ENCODE measurements at places on chromosomes 7 and 10.
A peak's percentile ranks its signal among the peaks of the same experiment; 100 is the strongest.

DNA sequence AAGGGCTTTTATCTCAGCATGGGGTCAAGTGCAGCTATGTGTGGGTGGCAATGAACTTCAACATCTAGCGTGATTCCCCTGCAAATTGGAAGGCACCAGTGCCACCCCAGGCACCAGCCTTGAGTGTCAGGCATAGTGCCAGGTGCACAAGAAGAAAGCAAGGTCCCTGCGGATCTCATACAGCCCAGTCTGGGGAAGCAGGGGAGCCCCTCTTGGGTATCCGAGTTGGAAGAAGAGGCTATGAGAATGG, 269.0 kb downstream of the RPS24 start:
- H3K27ac ChIP-seq = peak overlapping the region; percentile 33
- no peak for DNase-seq
- peak overlapping the region; percentile 0 for H3K4me3 ChIP-seq
- no peaks in the 10 kb centered on the region for H3K36me3 ChIP-seq

DNA sequence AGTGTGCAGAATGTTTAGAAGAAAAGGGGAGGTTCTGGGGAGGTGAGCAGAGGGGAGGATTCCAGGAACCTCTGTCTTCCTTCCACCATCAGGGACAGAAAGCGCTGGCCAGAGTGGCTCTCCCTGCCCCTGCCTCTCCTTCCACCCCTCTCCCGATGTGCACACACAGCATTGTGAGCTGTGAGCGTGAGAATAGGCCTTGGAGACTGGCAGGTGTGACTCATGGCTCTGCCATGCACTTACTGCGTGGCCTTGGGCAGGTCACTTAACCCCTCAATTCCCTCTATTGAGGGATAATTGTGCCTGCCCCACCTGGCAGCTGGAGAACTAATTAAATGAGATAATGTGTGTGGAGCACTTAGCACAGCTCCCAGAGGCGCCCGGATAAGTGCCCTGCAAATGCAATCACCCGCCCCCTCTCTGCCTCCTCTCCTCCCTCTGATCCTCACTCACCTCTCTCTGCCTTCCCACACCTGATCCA, 115.4 kb downstream of the ZMIZ1 start:
- no peak overlapping the region for H3K27ac ChIP-seq
- no peaks in the 10 kb centered on the region for H3K27me3 ChIP-seq
- DNase-seq = peak; percentile 85
- no peaks in the 10 kb centered on the region for H3K36me3 ChIP-seq
- H3K4me3 ChIP-seq = no peak overlapping the region

- no peak overlapping the region for H3K4me3 ChIP-seq
- no peaks in the 10 kb centered on the region for H3K36me3 ChIP-seq
- H3K27me3 ChIP-seq = peaks cover 7% of the 10 kb centered on the region
Observed at GRCh38 chr10:92844746-92845145, 3.6 kb upstream of the EXOC6 start.

DNA sequence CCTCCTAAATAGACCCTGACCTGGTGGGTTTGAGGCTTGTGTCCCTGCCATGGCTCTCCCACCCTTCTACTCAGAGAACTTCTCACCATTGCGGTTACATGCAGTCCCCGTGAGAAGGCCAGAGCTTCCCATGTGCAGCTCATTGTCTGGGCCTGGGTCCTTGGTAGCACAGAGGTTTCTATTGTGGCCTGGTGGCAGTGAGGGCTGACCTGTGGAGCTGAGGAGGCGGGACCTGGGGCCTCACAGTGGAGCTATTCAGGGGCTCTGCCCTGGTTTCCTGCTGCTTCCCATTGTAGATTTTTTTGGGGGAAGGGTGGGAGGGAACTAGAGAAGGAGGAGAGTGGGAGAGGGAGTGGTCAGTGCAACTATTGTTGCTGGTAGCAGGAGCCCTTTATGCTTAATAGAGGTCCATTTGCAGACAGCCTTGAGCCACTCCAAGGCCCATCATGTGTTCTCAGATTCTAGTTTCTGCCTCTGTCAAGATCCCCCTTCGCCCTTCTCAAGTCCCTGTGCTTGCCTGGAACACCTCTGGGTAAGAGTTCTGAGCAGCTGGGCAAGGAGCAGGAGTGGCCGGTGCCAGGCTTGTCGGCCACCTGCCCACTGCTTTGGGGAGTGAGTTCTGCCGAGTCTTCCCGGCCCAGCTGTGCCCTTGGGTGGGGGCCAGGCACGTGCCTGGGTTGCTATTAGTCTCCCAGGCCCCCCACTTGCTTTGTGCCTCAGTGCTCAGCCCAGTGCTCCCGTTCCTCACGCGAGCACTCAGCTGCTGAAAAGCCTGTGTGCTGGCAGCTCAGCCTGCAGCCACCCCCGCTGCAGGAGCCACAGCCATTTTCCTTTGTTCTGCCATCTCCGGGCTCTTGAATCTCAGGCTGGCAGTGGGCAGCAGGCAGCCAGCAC, 10.7 kb downstream of the TSPAN14 start:
- no peaks in the 10 kb centered on the region for H3K36me3 ChIP-seq
- H3K27me3 ChIP-seq = no peaks in the 10 kb centered on the region

DNA sequence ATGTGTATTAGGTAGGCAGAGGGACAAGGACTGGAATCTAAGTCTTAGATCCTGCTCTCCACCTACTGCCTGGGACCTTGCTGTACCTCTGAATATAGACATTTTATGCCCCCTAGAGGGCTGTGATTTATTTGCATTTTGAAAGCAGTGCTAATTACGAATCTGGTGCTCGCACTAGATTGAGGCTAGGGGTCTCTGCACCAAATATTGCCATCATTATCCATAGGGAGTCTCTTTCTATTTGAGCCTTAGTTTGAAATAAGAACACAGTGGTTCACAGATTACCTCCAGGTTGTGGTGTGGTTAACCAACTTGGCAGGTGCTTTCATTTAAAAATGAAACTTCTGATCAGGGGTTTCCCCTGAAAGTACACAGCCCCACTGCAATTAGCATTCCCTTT, 41.8 kb downstream of the CNNM1 start:
- no peaks in the 10 kb centered on the region for H3K27me3 ChIP-seq
- no peak overlapping the region for H3K27ac ChIP-seq
- H3K4me1 ChIP-seq = peaks cover 6% of the 10 kb centered on the region
- no peak overlapping the region for H3K4me3 ChIP-seq
- peak; percentile 86 for DNase-seq

- no peak overlapping the region for H3K4me3 ChIP-seq
- H3K27me3 ChIP-seq = no peaks in the 10 kb centered on the region
- no peaks in the 10 kb centered on the region for H3K36me3 ChIP-seq
- H3K4me1 ChIP-seq = no peaks in the 10 kb centered on the region
Observed at GRCh38 chr10:17075533-17076359, 53.9 kb downstream of the CUBN start.

GRCh38 chr7:81924494-81924893, 154.6 kb upstream of the HGF start:
- H3K36me3 ChIP-seq = no peaks in the 10 kb centered on the region
- DNase-seq = no peak
- no peak overlapping the region for H3K27ac ChIP-seq
- no peaks in the 10 kb centered on the region for H3K4me1 ChIP-seq
- no peaks in the 10 kb centered on the region for H3K27me3 ChIP-seq

DNA sequence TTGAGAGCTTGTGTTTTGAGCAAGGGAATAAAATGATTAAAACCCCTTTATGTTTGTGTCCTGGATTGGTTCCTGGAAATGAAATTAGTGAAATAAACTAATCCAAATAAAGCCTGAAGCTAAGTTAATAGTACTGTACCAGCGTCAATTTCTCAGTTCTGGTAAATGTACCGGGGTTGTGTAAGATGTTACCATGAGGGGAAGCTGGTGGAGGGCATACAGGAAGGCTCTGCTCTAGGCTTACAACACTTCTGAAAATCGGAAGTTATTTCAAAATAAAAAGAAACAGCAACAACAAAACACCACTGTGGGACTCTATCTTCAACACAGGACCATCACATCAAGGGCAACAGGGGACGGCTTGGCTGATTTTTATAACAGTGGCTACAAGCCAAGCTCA, 257.0 kb downstream of the CREB5 start:
- H3K27me3 ChIP-seq = no peaks in the 10 kb centered on the region
- no peak for DNase-seq
- no peaks in the 10 kb centered on the region for H3K36me3 ChIP-seq
- H3K4me3 ChIP-seq = no peak overlapping the region
- H3K4me1 ChIP-seq = peaks cover 2% of the 10 kb centered on the region
- H3K27ac ChIP-seq = no peak overlapping the region

DNA sequence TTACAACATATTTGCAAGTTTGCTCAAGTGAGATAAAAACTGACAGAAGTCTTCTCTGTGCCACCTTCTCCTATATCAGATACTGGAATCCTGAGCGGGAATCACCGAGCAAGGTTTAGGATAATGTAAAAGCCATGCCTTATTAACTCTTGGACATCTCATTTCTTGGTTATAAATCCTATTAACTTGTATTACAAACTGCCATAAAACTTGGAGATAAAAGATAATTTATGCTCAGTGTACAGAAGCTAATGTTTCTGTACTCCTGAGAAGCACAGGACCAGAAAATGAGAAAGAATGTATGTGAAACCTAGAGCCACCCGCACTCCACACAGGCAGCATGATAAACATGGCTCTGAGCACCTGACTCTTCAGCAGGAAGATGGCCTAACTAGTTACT, 181.2 kb upstream of the NOBOX start:
- H3K36me3 ChIP-seq = no peaks in the 10 kb centered on the region
- H3K4me3 ChIP-seq = no peak overlapping the region
- no peaks in the 10 kb centered on the region for H3K4me1 ChIP-seq
- no peak overlapping the region for H3K27ac ChIP-seq
- no peak for DNase-seq
- no peaks in the 10 kb centered on the region for H3K27me3 ChIP-seq

DNA sequence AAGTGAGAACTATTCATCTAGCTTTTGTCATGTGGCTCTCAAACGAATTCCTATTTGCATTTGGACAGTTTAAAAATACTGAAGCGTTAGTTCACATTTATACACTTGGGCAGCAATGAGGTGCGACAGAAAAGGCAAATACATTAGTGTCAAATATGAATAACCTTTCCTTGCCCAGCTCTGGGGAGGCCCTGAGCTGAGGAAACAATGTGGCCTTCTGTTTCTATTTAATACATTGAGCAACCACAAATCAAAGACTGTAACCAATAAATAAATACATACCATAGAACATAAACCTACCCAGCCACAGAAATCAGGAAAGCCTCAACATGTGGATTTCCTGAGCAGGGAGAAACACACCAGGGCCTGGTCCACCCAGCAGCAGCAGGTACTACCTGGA, 585.2 kb downstream of the PARD3 start:
- H3K27me3 ChIP-seq = no peaks in the 10 kb centered on the region
- H3K4me3 ChIP-seq = no peak overlapping the region
- no peak for DNase-seq
- H3K4me1 ChIP-seq = no peaks in the 10 kb centered on the region

DNA sequence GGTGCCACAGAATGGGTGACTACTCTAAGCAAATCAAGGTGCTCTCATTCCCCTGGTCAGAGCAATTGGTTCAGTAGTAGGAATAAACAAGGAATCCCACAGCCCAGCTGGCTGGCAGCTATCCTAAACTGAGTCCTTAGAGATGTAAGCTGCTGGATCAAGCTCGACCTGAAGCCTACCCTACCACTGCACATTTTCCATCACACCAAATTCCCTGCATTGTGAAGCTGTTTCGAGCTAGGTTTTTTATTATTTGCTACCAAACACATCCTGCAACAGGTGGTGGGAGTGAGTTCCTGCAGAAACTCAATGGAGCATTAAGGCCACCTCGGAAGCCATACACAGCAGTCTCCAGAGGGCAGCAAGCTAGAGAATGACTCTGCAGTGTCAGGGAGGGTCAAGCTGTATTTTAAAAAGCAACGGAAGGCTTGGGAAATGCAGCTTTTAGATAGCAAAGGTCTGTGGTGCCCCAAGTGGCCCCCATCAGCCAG, 33.7 kb upstream of the TNRC18 start:
- DNase-seq = no peak
- H3K36me3 ChIP-seq = no peaks in the 10 kb centered on the region
- no peaks in the 10 kb centered on the region for H3K4me1 ChIP-seq
- H3K27ac ChIP-seq = no peak overlapping the region
- no peaks in the 10 kb centered on the region for H3K27me3 ChIP-seq
- H3K4me3 ChIP-seq = no peak overlapping the region

- H3K36me3 ChIP-seq = no peaks in the 10 kb centered on the region
- no peak overlapping the region for H3K27ac ChIP-seq
- H3K4me3 ChIP-seq = peak overlapping the region; percentile 2
- DNase-seq = no peak
Observed at GRCh38 chr7:44103566-44103922, 601 bp upstream of the AEBP1 start.

DNA sequence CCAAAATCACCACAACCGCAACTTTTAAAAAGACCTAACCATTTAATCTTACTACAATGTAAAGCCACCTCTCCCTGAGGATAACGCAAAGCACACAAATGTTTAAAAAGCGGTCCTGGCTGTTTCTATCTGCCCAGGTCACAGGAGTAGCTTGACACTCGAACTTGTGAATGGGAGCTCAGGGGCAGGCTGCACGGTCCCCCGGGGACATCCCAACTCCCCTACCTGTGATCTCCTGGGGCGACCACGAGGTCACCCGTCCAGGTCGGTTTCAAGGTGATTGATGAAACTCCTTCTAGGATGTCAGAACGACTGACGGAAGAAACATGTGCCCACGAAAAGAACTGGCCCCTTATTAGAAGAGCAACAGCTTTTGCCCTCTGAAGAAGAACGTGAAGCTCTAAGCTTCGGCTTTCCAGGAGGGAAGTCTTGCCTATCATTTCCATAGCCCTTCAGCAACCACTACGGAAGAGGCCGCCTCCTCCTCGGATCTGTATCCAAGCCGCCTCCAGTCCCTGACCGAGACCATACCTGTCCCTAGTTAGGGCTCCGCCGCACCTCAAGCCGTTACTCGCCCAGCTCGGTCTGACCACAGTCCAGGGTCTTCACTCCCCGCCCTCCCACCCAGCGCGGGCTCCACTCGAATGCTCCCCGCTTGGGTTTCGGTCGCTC, 459 bp downstream of the CYCS start:
- H3K4me1 ChIP-seq = no peaks in the 10 kb centered on the region
- peak overlapping the region; percentile 96 for H3K4me3 ChIP-seq
- peaks cover 3% of the 10 kb centered on the region for H3K36me3 ChIP-seq
- DNase-seq = peak; percentile 32

DNA sequence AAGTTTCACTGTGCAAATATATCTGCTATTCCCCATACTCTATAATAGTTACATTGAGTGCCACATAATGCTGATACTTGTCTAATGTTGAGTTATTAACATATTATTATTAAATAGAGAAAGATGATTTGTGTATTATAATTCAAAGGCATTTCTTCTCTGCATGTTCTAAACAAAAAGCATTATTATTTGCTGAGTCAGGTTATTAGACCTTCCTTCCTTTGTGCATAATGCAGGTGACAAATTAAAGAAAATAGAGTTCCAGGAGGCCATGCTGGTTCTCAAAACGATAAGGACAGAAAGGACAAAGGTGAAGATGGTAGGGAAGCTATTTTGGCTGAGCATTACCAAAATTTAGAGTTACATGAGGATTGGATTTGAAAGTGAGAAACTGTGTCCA, 85.4 kb upstream of the CYP2C9 start:
- no peak overlapping the region for H3K27ac ChIP-seq
- no peak overlapping the region for H3K4me3 ChIP-seq

DNA sequence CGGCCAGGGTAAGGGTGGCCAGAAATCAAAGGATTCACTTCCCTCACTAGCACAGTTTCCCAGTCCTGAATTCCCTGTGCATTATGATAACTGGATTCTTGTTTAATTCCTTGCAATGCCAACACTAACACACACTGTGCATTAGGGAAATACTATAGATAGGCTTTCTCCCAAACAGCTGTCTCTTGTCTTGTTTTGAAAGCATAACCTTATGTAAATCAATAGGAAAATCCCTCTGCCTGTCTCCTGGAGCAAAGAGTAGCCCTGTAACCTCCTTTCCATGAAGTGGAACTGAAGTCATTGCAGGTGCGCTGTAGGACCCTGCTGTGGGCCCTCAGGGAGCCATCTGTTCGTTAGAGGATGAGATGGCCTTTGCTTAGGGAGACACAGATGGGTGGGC, 82.8 kb upstream of the FAM171A1 start:
- H3K4me3 ChIP-seq = no peak overlapping the region
- H3K4me1 ChIP-seq = no peaks in the 10 kb centered on the region
- H3K27ac ChIP-seq = no peak overlapping the region
- no peak for DNase-seq
- no peaks in the 10 kb centered on the region for H3K36me3 ChIP-seq
